ENCODE measurements at places on chromosomes 4 and X.

DNA sequence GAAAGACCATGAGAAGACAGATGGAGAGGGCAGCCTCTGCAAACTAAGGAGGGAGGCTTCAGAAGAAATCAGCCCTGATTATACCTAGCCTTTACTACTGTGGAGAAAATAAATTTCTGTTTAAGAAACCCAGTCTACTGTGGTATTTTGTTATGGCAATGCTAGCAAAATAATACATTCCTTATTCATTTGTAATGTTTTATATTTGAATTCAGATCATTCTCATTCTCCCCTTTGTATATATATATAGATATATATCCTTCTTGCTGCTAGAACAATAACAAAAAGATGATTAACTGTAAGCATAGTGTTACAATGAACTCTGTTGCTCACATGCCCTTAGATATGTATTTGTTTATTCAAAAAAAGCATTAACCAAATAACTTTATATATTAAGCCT lies 22.5 kb downstream of the DMD start:
- no peak for DNase-seq

DNA sequence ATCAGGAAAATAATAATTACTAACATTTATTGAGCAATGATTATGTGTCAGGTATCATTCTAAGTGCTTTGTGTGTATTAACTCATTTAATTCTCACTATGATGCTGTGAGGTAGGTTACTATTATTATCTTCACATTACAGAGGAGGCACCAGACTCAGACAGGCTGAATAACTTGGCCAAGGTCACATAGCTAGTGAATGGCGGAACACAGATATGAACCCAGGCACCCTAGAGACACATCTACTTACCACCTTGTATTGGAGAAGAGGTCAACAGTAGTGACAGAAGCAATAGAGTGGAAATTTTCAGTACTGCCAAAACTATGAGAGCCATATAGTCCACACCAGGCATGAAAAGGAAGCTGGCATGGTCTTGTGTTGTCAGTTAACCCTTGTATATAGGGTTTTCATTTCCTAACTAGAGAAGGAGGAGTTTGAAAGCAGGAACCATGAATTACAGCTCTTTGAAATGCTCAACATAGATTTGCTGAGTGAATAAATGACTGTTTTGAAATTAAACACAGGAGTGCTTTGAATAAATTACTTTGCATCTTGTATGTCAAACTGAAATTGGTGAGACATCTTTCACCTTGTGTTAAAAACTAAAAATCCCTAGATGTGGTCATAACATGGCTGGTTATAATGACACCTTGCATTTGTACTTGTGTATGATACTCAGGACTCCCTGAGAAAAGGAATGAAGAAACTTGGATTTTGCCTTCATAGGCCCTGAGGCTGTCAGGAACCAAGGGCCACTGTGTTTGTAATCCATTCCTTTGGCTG lies 71.8 kb downstream of the RTL9 start:
- DNase-seq: no peak

GRCh38 chr4:184612074-184612473 lies 37.2 kb downstream of the CASP3 start:
- DNase-seq: no peak

- DNase-seq: no peak
These were observed 92.7 kb upstream of the TRIM2 start for GRCh38 chr4:153111426-153112040.

DNA sequence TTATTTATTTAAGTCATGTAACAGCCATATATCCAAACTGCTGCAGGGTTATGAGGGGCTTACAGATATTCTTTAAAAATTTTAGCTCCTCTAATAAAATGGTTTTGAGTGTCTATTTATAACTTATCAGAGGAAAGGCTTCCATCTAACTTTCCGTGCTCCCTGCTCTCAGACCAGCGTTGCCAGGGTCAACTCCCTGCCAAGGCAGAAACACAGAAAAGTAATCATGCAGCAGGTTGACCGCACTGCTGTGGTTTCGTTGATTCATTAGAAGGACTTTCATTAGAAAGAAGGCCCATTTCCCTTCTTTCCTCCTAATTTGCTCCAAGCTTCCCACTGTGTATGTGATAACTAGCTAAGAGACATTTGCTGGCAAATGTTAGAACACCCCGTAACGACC lies 33.9 kb downstream of the BCLAF3 start:
- DNase-seq: no peak

- DNase-seq: no peak
These were observed 60.4 kb upstream of the IRF2 start for GRCh38 chr4:184534511-184535391.

GRCh38 chr4:130359542-130359941 lies 1263.6 kb downstream of the C4orf33 start:
- no peak for DNase-seq

GRCh38 chr4:101145021-101145420 lies 202.3 kb downstream of the PPP3CA start:
- DNase-seq: no peak

DNA sequence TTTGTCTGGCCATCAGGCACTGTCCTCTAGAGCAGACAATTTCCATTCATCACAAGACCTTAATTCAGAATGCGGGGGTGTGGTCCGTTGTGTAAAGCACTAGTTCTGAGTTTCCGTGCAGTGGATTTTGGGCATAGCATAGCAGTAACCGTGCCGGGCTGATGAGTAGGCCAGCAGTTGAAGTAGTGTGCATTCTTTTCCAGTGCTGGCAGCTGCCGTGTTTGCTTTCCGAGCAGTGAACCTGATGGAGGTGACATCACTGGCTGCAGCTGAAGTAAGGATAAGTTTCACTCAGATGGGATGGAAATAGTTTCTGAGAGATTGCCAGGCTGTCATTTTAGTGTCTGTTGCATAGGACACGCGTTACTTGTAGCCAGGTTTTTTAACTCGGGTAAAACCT lies 107.0 kb upstream of the STIM2 start:
- no peak for DNase-seq

DNA sequence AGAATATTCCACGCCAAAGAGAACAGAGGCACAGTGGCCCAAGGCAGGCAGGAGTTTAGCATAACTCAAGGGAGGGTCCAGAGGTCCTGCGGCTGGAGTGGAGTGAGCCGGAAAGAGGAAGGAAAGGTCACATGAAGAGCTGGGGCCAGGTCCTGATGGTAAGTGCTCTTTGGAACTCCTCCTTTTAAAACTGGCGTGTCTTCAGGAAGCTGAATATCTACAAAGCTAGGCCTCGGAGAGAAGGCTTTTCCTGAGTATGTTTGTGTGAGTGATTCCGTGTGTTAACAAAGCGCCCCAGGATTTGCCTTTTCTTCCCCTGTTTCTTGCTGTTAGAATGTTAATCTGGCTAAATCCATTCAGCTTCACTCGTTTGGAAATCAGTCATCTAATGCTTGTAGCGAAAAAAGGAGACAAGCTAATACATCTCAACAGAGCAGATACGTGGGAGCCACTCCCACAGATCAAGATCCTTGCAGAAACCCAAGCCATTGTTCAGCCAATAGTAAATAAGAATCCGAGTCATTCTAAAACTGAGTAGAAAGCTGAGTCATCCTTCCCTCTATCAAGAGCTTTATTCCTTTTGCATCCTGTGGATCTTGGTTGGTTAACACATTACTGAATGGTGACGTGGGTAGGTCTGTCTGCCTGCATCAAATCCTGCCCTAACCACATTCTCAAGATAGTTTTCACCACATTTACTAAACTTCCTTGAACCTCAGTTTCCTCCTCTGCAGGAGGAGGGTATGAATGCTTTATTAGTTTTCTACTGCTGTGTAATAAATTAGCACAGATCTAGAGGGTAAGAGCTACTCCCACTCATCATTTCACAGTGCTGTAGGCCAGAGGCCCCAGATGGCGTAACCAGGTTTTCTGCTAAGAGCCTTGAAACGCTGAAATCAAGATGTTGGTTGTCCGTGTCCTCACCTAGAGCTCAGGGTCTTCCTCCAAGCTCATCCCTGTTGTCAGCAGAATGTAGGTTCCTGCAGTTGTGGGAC lies 43.2 kb upstream of the RBM47 start:
- peak; percentile 56 for DNase-seq

- no peak for DNase-seq
These were observed 86.5 kb downstream of the MAGED4 start for GRCh38 chrX:52271206-52271605.
